Activated CD4-positive, alpha-beta T cell treated with anti-CD3 and anti-CD28 coated beads, Interleukin-2, Interleukin-6, amounts not matched to agents 100 ng/mL and 50 ng/mL, durations not matched to agents 16 hours and 8 hours (primary cell): ENCODE measurements at places on chromosomes 4 and X.
A peak's percentile ranks its signal among the peaks of the same experiment; 100 is the strongest.

DNA sequence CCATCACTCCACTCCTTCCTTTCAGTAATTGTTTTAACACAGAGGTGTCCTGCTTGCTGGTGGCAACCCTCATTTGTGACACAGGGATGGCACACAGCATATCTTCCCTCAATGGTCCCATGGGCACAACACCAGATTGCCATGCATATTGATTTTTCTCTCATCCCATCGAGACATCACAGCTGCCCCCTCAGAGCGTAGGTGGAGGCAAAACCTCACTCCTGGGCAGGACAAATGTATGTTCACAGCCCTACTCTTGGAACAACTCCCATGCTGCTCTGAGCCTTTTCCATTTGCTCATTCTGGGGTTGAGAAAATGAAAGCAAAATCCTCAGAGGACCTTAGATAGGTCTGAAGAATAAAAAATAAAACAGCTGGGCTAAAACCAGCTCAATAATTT, 172.2 kb downstream of the GABRB1 start:
- DNase-seq, result no peak

GRCh38 chr4:184843984-184844554, 18.3 kb upstream of the ACSL1 start:
- DNase-seq, result no peak

GRCh38 chr4:108184453-108185049, 15.8 kb upstream of the LEF1 start:
- no peak for DNase-seq

DNA sequence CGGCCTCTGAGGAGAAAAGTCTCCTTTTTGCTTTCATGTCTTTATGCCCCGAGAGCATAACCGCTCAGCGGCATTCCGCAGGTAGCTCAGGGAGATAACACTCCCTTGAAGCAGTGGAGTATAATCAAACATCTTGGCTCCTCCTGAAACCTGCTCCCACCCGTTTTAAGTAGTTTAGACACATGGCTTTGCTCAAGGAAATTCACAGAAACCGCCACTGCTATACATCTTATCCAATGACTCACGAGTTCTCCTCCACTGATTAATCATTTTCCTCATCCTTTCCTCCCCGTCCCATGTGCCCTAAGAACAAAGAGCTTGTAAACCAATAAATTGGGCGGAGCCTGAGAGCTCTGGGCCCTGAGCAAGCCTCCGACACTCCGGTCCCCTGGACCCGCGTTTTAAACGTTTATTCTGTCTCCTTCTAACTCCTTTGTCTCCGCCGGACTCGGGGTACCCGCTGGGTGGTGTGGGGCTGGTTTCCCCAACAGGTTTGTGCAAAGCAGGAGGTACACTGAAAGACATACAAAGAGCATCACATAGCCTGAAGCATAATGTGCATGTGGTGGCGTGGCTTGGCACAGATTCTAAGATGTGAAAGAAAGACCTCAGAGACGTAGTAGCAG, 401.2 kb downstream of the TLL1 start:
- DNase-seq, result no peak

GRCh38 chr4:110211007-110211769, 12.8 kb upstream of the ELOVL6 start:
- peak; percentile 36 for DNase-seq

DNA sequence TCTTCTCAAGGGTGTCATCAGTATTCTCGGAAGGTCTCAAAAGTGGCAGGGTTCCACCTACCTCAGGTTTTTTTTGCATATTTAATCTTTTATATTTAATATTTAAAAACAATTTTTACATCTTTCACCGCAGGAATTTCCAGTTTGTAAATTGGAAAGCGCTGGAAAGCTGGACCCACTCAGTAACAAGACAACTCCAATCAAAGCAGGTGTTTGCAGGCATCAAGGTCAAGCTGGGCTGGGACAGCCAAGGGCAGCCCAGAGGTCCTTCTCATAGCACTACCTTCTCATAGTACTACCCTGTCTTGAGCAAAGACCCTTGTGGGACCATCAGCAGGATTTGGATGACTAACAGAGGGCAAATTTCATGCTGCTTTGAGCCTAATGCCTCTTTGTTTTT, 160.1 kb downstream of the TET2 start:
- peak; percentile 12 for DNase-seq

GRCh38 chrX:15043538-15043937, 170.3 kb downstream of the MOSPD2 start:
- peak; percentile 55 for DNase-seq

- peak; percentile 87 for DNase-seq
Observed at GRCh38 chrX:56802921-56803849, 74.1 kb downstream of the NBDY start.

GRCh38 chr4:48877827-48878535, 28.6 kb downstream of the OCIAD2 start:
- DNase-seq, result no peak

DNA sequence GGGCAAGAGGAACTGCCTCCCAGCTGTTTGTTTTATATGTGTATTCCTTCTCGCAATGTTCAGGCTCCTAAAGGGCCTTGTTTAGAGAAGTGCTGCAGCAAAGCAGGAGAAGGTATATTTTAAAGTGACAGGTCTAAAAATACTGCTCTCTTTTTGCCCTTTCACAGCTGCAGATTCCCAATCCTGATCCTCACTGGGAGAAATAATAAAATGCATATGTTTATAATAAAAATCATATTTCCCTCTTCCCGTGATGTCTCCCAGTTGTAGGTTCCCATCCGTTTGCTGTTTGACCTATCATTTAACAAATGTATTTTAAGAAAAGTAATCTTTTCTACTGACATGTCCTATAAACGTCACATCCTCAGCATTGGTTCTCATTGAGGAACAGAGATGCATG, 62.7 kb upstream of the GPC4 start:
- DNase-seq, result no peak

DNA sequence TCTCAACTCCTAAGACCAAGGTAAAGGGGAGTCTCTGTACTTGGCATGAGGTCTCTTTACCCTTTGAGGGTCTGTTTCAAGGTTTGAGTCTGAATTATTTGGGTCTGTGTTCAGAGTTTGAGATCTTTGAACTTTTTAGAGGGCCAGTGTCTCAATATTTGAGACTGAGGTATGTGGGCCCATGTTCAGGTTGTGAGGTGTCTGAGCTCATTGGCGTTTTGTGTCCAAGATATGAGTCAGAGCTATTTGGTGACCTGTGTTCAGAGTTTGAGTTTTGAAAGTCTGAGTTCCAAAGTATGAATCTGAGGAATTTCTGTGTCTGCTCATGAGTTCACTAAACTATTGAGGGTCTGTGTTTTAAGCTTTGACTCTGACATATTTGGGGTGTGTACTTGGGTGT, 36.7 kb upstream of the PAGE4 start:
- DNase-seq, result no peak

DNA sequence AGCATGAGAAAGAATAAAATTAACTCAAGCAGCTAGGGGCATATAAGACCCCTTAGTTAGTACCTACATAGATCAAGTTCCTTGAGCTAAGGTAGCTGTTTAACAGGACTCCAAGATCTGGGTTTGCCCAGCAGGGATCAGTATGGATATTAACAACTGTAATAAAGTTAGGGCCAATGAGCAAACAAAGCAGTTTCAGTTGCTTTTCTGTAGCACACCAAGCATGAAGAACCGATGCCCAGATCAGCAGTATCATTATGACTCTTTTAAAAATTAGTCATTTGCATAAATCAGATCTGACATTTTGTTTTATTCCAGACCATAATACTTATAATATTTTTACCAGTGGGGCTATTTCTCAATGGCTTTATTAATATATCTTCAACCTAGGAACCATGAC, 80.9 kb downstream of the C4orf33 start:
- no peak for DNase-seq

GRCh38 chr4:3417448-3417847, 24.3 kb upstream of the HGFAC start:
- DNase-seq, result no peak

- no peak for DNase-seq
Observed at GRCh38 chr4:37101182-37101581, 143.4 kb upstream of the NWD2 start.

DNA sequence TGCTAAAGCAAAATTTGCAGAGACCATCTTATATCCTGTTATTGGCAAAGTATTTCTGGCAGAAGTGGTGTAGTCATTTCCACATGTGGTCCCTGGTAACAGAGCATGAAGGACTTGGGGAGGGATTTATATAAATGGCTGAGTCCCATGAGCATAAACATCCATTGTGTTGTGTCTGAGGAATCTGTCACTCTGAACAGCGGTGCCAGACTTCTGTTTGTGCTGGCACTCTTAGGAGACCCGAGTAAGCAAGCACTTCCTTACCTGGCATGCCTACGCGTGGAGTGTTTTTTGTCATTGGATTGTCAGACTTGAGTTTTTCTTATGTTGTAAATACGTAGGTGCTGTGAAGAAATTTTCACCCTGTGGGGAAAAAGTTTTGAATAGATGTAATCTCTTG, 285.9 kb downstream of the ARHGAP10 start:
- DNase-seq, result no peak

DNA sequence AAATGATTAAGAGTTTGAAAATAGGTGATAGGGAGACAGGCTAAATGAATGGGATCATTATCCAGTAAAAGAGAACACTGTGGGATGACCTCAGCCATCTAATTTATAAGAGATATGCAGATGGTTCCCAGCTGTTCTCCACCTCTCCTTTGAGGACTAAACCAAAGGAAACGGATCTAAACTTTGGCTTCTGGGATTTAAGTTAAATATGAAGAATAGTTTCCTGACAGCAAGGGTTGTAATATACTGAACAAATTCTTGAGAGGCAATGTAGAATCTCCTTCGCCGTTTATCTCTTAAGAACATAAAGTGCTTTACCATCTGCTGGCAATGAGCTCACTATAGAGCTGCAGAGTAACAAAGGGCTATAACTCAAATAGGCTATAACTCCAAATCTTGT, 35.4 kb upstream of the HPGDS start:
- DNase-seq, result no peak

- DNase-seq, result peak; percentile 58
Observed at GRCh38 chrX:135112096-135112729, 8.1 kb downstream of the ETDB start.

GRCh38 chr4:17997129-17997528, 24.4 kb downstream of the LCORL start:
- DNase-seq, result no peak

DNA sequence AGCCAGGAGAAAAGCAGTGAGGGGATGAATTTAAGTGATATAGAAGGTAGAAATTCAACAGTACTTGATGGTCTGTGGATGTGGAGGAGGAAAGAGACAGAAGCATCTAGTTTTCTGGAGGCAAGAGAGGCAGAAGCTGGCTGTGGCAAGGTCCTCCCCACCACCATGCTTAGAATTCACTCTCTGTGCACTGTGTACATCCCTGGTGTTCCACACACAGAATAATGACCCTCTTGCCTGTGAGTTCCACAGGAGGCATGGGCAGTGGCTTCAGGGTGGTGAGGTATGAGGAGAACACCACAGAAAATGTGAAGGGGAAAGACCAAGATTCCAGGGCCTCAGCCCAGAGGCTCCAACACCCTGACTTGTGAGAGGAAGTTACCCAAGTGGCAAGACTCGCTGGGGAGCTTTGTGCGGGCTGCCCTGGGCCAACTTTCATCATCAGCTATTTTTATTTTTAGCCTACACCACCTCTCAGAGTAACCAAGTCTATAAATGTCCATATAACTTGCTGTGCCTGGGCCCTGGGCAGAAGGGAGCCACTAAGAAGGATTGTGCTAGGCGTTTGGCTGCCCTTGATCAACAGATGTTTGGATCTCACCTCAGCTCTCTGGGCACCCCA, 7.8 kb upstream of the INTS6L start:
- no peak for DNase-seq

GRCh38 chrX:38991656-38992440, 190.6 kb downstream of the MID1IP1 start:
- DNase-seq, result no peak

DNA sequence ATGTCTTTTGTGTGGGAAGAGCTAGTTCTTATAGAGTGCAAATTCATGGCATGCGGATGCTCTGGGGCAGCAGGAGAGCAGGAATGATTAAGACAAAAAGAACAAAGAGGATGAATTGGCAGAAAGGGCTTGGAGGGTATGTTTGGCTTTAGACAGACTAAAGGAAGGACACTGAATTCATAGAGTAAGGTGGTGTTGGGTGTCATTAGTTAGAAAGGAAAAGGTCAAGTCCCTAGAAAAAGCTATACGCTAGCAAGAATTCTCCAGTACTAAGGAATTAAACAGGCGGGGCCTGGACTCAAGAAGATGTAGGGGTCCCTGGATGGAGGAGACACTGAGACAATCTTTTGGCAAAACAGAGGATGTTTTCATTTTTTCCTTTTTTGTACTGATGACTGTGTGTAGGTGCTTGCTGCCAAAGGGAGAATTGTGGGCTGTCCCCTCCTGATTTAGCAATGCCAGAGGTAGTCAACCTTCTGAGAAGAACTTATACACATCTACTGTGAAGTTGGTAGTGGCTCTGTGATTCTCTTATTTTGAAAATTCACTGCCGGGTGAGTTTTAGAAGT, 391.0 kb downstream of the SPRY1 start:
- no peak for DNase-seq

DNA sequence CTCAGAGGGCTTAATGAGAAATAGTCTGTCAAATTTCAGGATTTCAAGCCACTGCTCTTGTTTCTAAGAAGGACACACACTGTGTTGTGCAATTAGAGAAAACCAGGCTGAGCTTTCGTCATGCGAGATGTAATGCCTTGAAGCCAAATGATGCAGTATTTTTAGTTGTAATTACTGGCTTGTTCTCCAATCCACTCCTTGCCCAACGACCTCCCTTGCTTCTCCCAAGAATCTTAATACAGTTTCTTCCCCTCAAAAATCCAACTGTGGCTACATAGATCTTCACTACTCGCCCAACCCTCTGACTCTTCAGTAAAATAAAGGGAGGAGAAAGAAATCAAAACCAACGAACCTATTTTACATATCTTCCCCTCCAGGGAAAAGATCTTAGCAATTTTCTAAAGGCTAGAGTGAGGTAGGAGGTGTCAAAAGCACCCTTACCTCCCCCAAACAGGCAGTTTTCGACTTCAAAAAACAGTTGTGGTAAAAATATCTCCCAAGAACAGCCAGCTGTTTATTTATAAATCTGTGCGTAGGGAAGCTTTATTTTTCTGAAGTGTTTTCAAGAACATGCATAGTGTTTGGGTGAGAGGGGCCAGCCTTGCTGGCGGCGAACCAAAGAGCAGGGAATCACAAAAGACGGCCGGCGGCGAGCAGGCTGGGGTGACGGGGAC, 68.7 kb downstream of the MGST2 start:
- no peak for DNase-seq

GRCh38 chr4:48692897-48693296, 87.2 kb downstream of the FRYL start:
- no peak for DNase-seq

- DNase-seq, result no peak
Observed at GRCh38 chr4:70844180-70844579, 4.5 kb upstream of the GRSF1 start.

- no peak for DNase-seq
Observed at GRCh38 chr4:112753333-112753732, 116.4 kb downstream of the LARP7 start.

DNA sequence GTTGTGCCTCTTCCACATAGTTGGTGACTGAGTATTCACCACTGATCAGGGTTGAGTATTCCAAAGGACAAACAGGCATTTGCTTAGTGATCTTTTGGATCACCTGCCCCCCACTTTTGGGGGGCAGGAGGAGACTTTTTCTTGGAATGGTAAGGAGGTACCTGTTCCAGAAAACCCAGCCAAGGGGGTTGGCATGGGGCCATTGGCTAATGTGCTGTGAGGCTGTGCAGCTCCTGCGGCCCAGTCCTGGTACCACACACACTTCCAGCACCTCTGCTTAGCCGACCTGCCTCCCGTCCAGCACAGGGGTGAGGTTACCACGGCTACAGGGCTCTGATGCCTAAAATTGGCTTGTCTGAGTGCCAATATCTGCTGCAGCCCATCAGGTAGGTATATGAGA, 40.1 kb upstream of the MGST2 start:
- no peak for DNase-seq
